NCI-H1092 (cell line): ENCODE measurements at places on chromosomes 11 and 22.

- DNase-seq: no peak
These were observed 19.8 kb downstream of the SLCO2B1 start for GRCh38 chr11:75170516-75171201.

GRCh38 chr11:69035150-69035945 lies 13.4 kb upstream of the TPCN2 start:
- DNase-seq: no peak

DNA sequence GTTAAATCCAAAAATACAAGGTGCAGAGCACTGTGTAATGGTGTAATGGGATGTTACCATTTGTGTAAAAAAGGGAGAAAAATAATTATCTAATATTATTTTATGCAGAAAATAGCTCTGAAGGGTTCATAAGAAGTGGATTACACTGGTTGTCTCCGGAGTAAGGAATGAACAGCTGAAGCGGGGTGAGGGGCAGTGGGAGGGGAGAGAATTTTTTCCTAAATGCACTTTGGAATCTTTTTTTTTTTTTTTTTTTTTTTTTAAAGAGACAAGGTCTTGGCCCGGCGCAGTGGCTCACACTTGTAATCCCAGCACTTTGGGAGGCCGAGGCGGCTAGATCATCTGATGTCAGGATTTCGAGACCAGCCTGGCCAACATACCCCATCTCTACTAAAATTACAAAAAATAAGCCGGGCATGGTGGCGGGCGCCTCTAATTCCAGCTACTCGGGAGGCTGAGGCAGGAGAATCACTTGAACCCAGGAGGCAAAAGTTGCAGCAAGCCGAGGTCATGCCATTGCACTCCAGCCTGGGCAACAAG lies 6.8 kb upstream of the POLR3H start:
- DNase-seq: no peak

- peak; percentile 49 for DNase-seq
These were observed 165.1 kb upstream of the NCAM1 start for GRCh38 chr11:112795911-112796649.

GRCh38 chr11:102685754-102686153 lies 19.8 kb downstream of the MMP27 start:
- DNase-seq: no peak
